ENCODE measurements at places on chromosomes 6 and 20.

DNA sequence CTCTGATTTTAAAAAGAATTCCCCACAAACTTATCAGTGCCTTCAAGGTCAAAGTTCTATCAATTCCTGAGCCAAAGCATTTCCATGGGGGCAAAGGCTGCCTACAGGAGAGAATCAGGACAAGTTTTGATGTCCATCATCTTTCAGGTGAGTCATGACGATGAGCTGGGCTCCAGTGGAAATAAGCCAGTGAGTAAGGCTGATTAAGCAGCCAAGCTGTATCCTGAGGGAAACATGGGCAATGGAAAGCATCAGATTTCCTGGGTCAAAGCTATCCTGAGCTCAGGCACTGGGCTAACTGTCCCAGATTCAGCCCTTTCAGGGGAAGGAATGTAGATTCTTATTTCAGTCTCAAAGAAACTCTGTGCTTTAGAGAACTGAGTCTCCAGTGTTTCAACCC is 377.4 kb downstream of the CD109 start:
- no peak for DNase-seq

DNA sequence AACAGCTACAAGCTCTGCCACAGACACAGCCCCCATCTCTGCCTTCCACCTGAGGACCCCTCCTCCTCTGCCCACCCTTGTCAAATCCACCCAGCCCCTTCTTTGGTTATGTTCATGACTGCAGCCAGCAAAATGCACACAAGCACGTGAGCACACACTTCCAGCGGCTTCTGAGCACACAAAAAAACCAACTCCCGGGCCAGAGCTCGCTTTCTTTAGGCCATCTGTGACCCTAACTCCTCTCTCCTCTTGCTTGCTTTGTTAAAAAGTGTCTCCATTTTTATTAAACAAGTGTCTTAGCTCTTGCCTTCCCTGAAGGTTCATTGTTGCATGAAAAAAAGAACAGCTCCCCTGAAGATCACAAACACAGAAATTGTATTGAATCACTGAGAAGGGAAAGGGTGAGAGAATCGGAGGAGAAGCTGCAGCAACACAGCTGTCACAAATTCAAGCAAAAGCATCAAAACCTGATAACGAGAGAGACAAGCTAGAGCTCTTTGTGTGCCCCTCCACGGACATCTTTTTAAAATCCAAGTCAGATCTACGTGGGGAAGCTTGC is 142.1 kb downstream of the CD83 start:
- DNase-seq: no peak

- DNase-seq: no peak
Measured at GRCh38 chr20:17485017-17485416, 46.2 kb downstream of the BFSP1 start.

- DNase-seq: no peak
Measured at GRCh38 chr6:142302421-142303175, 791 bp downstream of the ADGRG6 start.

Measured in NCI-H1092 (cell line).